Activated CD4-positive, alpha-beta T cell treated with anti-CD3 and anti-CD28 coated beads, Interleukin-2, amount 10 ng/mL, durations not matched to agents 7 days and 5 days (primary cell): ENCODE measurements at places on chromosomes 4 and X. TPM values are rescaled to one million over a fixed set of nuclear protein-coding genes. Genes with fewer than 3 reads are reported as not detected.

CHIC1 gene
- 6.1 TPM for total RNA-seq

- no peaks in the 10 kb centered on the region for H3K27me3 ChIP-seq
- H3K27ac ChIP-seq: no peak overlapping the region
- H3K4me1 ChIP-seq: no peaks in the 10 kb centered on the region
- DNase-seq: no peak
These were observed 187.7 kb upstream of the HCCS start for GRCh38 chrX:10923466-10923865.

SMR3B gene
- total RNA-seq: not detected

DNA sequence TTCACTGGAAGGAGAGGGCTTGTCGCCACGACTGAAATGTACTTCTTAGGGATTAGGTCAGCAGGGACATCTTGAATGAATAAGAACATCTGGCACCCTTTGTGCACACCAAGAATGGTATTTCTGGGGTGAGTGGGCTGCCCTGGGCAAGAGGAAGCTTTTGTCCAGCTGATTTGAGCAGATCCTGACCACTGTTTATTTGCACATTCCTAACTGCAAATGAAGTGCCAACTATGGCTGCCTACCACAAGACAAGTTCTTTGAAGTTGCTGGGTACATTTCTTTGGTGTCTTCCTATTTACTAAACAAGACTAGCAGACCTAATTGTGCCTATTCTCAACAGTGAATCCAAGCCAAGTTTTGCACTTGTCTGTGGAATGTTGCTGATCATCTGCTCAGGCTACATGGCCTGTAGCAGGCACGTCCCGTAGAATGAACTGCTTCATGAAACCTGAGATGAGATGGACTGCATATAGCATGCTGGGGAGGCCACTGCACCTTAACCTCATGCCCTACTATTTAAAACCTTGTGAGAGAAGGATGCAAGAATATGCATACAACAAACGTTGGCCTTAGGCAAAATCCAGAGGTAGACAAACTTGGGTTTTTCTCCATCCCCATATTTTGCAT is 45.0 kb downstream of the PIR start:
- H3K4me1 ChIP-seq: no peaks in the 10 kb centered on the region
- H3K27me3 ChIP-seq: no peaks in the 10 kb centered on the region
- H3K4me3 ChIP-seq: no peak overlapping the region
- H3K27ac ChIP-seq: no peak overlapping the region

- H3K4me1 ChIP-seq: no peaks in the 10 kb centered on the region
- H3K4me3 ChIP-seq: no peak overlapping the region
- no peak overlapping the region for H3K27ac ChIP-seq
- no peaks in the 10 kb centered on the region for H3K27me3 ChIP-seq
- no peak for DNase-seq
- no peaks in the 10 kb centered on the region for H3K36me3 ChIP-seq
These were observed 95.7 kb downstream of the NPNT start for GRCh38 chr4:105990933-105991332.

- H3K27ac ChIP-seq: no peak overlapping the region
- no peaks in the 10 kb centered on the region for H3K4me1 ChIP-seq
- H3K27me3 ChIP-seq: no peaks in the 10 kb centered on the region
- no peak for DNase-seq
- no peak overlapping the region for H3K4me3 ChIP-seq
- no peaks in the 10 kb centered on the region for H3K36me3 ChIP-seq
These were observed 24.1 kb downstream of the FRMPD4 start for GRCh38 chrX:12162420-12162819.

DNA sequence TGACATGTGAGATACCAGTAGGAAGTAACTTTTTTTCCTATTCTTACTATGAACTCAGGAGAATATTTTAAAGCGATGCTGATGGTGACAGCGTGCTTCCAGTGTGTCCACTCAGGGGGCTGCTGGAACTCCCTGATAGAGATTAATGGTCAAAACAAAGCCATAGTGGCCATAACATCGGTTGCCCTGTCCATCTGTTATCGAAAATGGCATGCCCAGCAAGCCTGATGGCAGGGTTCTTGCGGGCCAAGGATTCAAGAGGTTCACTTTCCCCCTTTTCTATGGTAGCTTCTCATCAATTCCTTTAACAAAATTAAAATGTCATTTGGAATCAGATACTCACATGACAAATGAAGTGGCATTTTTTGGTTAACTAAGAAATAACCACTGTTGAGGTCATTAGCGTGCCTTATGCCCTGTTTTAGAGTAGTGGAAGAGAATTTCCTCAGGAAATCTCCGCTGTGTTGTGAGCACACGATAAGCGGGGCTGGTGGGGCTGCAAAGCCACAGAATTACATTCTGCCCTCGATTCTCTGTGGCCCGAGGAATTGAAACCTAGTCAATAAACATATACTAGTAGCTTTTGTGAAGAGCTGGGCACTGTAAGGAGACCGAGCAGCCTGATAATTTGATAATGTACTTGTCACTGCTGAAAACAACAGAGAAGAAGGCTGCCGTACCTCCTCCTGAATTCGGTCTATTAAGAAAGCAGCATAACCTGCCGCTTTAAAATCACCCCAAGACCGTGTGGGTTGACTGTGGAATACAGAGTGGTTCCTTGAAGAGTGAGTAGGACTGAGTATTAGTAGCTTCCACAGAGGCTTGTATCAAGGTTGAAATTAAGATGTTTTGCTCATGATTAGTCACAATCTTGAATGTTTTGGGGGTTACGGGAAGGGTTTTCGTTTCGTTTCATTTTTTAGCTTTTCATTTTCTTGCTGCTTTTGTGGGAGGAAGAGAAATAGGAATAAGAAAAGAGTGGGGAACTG is 46.7 kb downstream of the PTCHD1 start:
- H3K27ac ChIP-seq: no peak overlapping the region
- H3K27me3 ChIP-seq: no peaks in the 10 kb centered on the region
- no peaks in the 10 kb centered on the region for H3K36me3 ChIP-seq
- peak overlapping the region; percentile 49 for H3K4me3 ChIP-seq
- DNase-seq: no peak

GRCh38 chrX:10030570-10030969 is 63.4 kb downstream of the CLDN34 start:
- no peaks in the 10 kb centered on the region for H3K4me1 ChIP-seq
- H3K27me3 ChIP-seq: no peaks in the 10 kb centered on the region
- no peak overlapping the region for H3K4me3 ChIP-seq

GRCh38 chr4:63663870-63664269 is 745.4 kb downstream of the TECRL start:
- DNase-seq: no peak
- no peak overlapping the region for H3K27ac ChIP-seq
- H3K27me3 ChIP-seq: no peaks in the 10 kb centered on the region
- H3K4me3 ChIP-seq: no peak overlapping the region

DNA sequence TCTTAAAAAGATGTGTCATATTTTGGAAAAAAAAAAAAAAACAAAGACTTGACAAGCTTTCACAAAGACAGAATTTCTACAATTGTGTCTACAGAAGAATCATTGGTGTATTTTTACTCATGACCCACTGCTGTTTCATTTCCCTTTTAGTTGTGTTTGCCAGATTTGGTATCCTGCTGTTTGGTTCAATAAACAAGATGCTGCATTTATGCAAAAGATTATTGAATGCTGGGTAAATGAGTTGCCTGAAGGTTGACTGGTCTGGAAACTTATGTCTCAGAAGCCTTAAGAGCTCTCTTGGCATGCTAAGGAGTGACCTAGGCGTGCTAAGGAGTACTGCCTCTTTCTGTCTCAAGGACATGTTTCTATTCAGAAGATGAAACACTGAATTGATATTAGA is 64.9 kb upstream of the NPY2R start:
- no peak overlapping the region for H3K27ac ChIP-seq
- no peaks in the 10 kb centered on the region for H3K36me3 ChIP-seq
- no peaks in the 10 kb centered on the region for H3K4me1 ChIP-seq
- no peak for DNase-seq
- no peak overlapping the region for H3K4me3 ChIP-seq

PCYT1B gene
- not detected for total RNA-seq

AR gene
- not detected for total RNA-seq

BEX3 gene
- total RNA-seq: 6.3 TPM

PLXNB3 gene
- 0.35 TPM for total RNA-seq

GRCh38 chr4:1851160-1851559 is 4.8 kb downstream of the LETM1 start:
- no peaks in the 10 kb centered on the region for H3K27me3 ChIP-seq
- no peak overlapping the region for H3K4me3 ChIP-seq
- DNase-seq: no peak
- peaks cover 46% of the 10 kb centered on the region for H3K4me1 ChIP-seq
- peaks cover 13% of the 10 kb centered on the region for H3K36me3 ChIP-seq
- H3K27ac ChIP-seq: peak overlapping the region; percentile 46

DNA sequence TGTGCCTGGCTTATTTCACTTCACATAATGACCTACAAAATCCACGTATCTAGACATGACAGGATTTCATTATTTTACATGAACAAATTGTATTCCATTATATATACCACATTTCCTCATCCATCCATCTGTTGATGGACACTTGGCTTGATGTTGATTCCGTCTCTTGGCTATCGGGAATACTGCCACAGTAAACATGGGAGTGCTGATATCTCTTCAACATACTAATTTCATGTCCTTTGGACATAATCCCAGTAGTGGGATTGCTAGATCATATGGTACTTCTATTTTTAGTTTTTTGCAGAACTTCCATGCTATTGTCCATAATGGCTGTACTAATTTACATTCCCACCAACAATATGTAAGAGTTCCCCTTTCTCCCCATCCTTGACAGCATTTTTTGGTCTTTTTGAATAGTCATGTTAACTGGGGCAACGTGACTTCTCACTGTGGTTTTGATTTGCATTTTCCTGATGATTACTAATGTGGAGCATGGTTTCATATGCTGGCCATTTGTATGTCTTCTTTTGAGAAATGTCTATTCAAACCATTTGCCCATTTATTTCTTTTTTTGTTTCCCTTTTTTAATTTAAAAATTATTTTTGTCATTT is 68.9 kb downstream of the HTRA3 start:
- H3K27ac ChIP-seq: no peak overlapping the region
- H3K36me3 ChIP-seq: no peaks in the 10 kb centered on the region
- no peak for DNase-seq
- H3K4me1 ChIP-seq: no peaks in the 10 kb centered on the region
- H3K27me3 ChIP-seq: peaks cover 9% of the 10 kb centered on the region

GRCh38 chrX:43349363-43349762 is 306.7 kb upstream of the MAOA start:
- H3K36me3 ChIP-seq: no peaks in the 10 kb centered on the region
- no peaks in the 10 kb centered on the region for H3K4me1 ChIP-seq
- H3K27ac ChIP-seq: no peak overlapping the region
- H3K27me3 ChIP-seq: no peaks in the 10 kb centered on the region

- no peak overlapping the region for H3K4me3 ChIP-seq
- no peaks in the 10 kb centered on the region for H3K36me3 ChIP-seq
- no peak for DNase-seq
- H3K4me1 ChIP-seq: peaks cover 4% of the 10 kb centered on the region
These were observed 245.2 kb upstream of the TET2 start for GRCh38 chr4:104901438-104901837.

DNA sequence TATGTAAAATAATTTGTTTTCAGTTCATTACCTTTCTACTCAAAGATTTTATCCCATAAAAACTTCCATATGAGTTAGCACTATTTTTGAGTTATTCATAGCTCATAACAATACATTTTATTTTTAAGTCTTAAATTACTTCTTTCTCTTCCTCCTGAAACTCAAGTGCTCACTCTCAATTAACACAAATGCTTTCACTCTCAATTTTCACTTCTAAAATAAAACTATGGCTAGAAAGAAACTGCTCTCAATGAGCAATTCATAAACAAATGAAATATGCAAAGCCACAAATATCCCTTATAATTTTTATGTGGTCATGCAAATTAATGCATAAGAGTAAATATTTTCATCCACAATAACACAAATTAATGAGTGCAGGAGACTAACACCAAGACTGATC is 38.8 kb downstream of the MAML3 start:
- H3K27ac ChIP-seq: no peak overlapping the region
- no peak for DNase-seq
- no peak overlapping the region for H3K4me3 ChIP-seq
- H3K36me3 ChIP-seq: peaks cover 4% of the 10 kb centered on the region
- H3K4me1 ChIP-seq: peaks cover 35% of the 10 kb centered on the region

DNA sequence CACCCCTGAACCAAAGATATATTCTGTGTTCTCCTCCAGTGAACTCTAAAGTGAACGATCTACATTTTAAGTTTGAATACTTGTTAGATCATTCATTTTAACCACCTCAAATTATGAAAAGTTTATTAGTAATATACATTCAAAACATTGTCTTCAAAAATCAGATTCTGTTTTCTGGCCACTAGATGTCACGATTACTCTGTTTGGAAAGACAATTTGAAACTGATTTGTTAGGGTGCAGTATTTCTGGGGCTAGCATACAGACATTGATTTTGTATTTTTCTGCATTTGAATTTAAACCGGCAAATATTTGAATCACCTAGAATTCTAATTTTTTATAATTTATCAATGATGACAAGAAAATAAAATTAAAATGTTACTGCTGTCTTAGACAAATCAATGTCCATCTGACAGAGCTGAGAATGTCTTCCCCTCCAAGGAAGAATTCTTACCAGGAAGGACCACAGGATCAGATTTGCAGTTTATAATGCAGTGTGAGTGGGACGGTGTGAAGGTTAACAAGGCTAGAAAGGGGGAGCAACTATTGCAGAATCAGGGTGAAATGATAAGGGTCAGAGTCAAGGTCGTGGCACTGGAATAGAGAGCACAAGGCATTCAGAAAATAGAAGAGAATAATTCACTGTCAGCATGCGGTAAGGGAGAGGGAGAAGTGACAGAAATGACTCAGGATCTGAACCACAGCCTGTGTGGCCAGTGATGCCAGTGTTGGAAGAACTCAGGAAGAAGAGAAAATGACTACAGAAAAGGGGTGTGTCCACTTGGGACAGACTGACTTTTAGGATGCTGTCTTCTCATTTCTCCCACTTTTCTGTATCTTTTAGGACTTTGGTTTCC is 91.6 kb downstream of the ANXA10 start:
- no peak overlapping the region for H3K4me3 ChIP-seq
- H3K36me3 ChIP-seq: peaks cover 4% of the 10 kb centered on the region
- peaks cover 5% of the 10 kb centered on the region for H3K4me1 ChIP-seq
- H3K27me3 ChIP-seq: no peaks in the 10 kb centered on the region
- H3K27ac ChIP-seq: no peak overlapping the region

RTL9 gene
- total RNA-seq: not detected

GRCh38 chrX:110218591-110218990 is 99.3 kb downstream of the AMMECR1 start:
- peaks cover 13% of the 10 kb centered on the region for H3K4me1 ChIP-seq
- peaks cover 9% of the 10 kb centered on the region for H3K36me3 ChIP-seq
- H3K27ac ChIP-seq: no peak overlapping the region
- no peaks in the 10 kb centered on the region for H3K27me3 ChIP-seq
- DNase-seq: no peak

ADH1A gene
- not detected for total RNA-seq

DNA sequence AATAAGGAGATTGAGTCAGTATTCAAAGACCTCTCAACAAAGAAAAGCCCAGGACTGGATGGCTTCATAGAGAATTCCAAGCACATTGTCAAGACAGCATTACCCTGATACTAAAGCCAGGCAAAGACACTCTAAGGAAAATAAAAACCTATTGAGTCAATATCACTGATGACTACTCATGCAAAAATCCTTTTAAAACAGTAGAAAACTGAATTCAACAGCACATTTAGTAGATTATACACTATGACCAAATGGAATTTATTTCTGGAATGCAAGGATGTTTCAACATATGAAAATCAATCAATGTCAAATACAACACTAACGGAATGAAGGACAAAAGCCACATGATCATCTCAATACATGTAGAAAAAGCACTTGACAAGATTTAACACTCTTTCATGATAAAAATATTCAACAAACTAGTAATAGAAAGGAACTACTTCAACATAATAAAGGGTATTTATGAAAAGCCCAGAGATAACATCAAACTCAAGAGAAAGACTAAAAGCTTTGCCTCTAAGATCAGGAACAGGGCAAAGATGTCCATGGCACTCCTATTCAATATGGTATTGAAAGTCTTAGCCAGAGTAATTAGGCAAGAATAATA is 633.3 kb downstream of the ANKRD50 start:
- H3K4me1 ChIP-seq: no peaks in the 10 kb centered on the region
- H3K27me3 ChIP-seq: no peaks in the 10 kb centered on the region
- no peak overlapping the region for H3K4me3 ChIP-seq
- H3K27ac ChIP-seq: no peak overlapping the region

MAGEA8 gene
- total RNA-seq: not detected
